Cerebellar nuclear complex (tissue), 1 donor: ENCODE measurements at places on chromosomes 4 and X.

DNA sequence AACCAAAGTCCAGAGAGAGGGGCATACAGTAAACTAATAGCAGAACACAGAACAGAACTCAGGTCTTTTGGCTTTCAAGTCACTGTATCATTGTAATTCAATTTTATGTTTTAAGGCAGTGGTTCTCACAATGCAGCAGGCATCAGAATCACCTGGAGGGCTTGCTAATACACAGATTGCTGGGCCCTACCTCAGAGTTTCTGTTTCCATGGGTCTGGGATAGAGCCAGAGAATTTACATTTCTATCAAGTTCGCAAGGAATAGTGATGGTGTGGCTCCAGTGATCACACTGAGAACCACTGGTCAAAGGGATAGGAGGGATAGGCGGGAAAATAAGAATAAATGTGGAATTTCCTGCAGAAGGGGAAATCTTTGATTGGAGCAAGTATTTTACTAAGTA is 36.7 kb downstream of the LANCL3 start:
- no peak for DNase-seq

- no peak for DNase-seq
These were observed 8.7 kb downstream of the C1QTNF7 start for GRCh38 chr4:15436513-15436912.

- no peak for DNase-seq
These were observed 383.8 kb downstream of the GRXCR1 start for GRCh38 chr4:43276321-43276720.

DNA sequence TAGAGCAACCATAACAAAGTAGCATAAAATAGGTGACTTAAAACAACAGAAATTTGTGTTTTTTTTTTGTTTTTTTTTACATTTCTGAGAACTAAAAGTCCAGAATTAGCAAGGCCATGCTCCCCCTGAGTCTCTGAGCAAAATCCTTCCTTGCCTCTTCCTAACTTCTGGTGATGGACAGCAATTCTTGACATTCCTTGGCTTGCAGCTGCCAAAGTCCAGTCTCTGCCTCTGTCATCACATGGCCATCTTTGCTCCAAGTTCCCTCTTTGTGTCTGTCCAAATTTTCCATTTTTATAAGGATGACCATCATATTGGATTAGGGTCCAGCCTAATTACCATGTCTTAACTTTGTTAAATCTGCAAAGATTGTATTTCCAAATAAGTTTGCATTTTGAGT is 407.2 kb downstream of the PDHA2 start:
- no peak for DNase-seq

DNA sequence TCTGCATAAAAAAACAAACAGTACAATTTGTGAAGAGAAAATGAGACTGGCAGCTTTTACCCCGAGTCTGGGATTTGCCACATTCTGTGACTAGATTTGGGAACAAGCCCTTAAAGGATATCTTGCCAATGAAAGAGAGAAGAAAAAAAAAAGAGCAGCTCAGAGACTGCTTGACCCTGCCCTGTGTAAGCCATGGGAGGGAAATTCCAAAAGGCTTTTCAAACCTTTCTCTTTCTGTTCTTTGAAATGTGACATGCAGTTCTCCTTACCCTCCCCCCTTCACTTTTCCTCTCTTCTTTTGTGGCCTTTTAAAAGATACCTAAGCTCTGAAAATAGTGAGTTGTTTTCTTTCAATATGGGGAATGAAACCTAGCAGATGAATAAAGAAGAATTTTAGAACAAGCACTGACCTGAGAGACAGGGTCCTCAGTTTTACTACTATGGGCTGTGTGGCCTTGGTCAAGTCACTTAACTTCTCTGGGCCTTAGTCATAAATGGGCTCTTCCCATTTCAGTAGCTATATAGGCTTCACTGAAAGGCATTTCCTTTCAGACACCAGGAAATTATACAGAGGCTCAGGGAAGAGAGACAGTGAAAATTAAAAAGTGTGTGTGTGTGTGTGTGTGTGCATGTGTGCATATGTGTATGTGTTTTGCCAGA is 5.1 kb downstream of the CCDC160 start:
- no peak for DNase-seq

- DNase-seq: no peak
These were observed 21.4 kb upstream of the NSUN7 start for GRCh38 chr4:40728333-40728732.

DNA sequence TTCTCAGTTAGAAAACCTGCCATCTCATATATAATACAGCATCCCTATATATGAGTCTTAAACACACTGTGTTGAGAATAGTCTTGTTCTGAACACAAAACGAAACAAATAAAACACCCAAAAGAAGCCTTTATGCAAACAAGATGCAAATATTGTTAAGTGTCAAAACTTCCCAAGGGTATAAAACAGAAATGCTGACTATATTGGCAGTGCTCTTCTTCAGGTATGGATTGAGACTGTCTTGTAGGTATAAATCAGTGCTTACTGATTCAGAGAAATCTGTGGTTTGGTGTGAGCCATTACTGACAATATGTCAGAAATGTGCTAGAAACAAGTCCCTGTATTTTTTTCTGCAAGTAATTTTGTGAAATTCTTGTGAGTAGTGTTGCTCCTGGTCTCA is 82.8 kb upstream of the CTSO start:
- DNase-seq: no peak

GRCh38 chr4:47287735-47288134 is 175.8 kb downstream of the COMMD8 start:
- no peak for DNase-seq

GRCh38 chrX:71489540-71489939 is 43.4 kb upstream of the OGT start:
- DNase-seq: no peak
